ENCODE measurements at places on chromosomes 1 and 21.

DNA sequence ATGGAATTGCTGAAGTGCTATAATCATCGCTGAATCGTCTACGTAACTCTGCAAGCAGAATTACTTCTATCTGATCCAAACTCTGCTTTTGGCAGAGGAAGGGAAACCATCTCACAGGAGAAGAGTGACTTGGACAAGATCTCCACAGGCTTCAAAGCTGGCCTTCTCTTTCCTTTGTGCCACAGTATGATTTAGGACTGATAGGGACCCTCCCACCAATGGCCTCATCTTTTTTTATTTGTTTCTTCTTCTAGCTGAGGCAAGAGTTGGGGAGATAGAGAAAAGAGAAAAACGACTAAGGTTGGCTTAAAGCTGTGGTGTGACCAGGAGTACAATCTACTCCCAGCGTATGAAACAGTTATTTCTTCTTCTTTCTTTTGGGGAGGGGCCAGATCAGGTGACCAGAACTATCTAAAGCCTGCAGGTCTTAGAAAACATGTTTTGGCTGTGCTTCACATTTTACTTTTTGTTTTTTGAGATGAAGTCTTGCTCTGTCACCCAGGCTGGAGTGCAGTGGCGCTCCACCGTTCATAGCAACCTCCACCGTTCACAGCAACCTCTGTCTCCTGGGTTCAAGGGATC is 35.0 kb downstream of the ZNF496 start:
- DNase-seq: no peak

- no peak for DNase-seq
Measured at GRCh38 chr1:86551305-86551704, 4.4 kb downstream of the CLCA4 start.

DNA sequence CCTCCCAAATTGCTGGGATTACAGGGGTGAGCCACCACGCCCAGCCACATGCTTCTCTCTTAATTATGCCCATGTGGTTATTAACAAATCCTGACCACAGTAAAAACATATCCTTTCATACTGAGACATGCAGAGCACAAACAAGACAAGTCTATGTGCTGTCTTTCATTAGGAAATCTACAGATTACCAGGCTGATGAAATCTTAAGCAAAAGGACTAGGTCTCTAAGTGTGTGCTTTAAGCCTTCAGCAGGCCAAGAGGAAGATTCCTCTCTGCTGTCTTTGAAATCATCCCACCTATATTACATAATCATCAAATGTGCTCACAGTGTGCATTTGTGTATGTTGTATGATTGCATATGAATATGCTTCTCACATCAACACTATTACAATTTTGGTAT is 419.3 kb downstream of the KCTD3 start:
- DNase-seq: no peak

- no peak for DNase-seq
Measured at GRCh38 chr1:51576923-51577322, 40.0 kb upstream of the OSBPL9 start.

DNA sequence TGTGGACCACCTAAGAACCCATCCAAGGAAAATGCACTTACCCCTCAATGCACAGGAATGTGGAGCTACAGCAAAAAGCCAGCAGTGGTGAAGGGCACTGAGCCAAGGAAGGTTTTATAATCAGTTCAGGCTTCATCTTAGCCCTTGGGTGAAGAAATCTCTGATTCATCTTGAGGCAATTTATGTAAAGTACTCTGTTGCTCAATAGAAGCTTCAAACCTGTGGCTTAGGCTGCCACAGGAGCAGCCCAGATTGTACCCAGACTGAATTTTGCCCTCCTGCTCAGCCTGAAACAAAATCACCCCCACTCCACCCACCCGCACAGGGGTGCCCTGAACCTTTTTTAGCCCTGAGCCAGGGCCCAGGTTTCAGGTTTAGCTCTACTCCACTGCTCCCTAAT is at the start of gene S100A12:
Gene S100A12 (minus strand): TSS at position 111 of the 400 bp plus-strand sequence. CDS start 1,029 bp downstream, outside the sequence.
- no peak for DNase-seq

DNA sequence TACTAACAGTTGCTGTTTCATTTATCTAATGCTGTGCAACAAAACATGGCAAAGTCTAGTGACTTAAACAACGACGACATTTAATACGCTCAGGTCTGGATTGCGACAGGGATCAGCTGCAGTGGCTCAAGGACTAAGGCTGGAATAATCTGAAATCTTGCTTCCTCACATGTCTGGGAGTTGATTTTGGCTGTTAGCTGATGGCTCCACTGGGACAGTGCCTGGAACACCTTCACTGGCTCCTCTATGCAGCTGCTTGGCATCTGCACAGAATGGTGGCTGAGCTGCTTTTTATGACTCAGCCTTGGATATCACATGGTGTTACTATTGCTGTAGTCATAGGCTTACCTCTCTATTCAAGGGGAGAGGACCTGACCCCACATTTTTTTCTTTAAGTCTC is 24.0 kb upstream of the BTG3 start:
- no peak for DNase-seq

DNA sequence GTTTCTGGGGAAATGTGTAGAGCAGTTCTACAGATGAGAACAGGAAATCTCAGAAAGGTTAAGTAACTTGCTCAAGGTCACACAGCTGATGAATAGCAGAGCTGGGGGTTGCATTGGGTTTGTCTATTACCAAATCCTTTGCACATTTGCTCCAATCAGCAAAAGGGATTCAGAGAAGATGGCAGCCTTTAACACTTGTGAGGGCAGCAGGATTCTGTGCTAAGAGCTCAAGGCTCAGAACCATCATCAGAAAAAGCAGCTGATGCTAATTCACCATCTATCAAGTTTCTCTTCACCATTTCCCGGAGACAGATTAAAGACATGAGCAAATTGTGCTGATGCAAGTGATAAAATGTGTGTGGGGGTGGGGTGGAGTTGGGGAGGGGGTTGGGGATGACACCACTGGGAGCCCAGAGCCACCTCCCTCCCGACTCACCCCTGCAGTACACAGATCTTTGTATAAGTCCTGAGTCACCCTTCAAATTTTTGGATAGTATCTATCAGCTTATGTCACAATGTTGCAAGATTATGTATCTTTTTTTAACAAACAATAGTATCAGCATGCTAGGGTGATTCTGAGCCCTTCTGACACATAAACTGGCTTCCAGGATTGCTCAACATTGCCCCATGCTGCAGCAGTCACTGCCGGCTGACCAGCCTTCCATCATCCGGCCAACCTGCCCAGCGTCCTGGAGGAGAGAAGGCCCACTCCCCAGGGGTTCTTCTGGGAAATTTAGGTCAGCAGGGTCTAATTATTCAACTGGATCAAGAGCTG is 2.8 kb upstream of the SPSB1 start:
- peak; percentile 48 for DNase-seq

DNA sequence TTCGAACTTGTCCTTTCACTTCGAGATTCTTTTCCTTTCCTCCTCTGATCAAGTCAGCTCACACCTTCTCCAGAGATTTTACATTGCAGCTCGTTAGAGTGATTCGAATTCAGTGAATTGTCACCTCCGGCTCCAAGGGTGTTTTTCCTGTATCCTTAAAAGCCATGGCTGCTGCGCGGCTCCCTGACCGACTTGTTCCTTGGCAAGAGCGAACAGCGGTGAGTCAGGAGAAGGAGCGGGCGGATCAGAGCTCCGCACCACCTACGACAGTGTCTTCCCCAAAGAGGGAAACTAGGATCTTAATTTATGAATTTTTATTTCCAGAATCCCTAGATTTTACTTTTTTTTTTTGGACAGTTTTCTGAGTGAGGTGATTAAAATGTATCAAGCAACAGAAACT is 204.4 kb upstream of the ADGRL2 start:
- DNase-seq: no peak

GRCh38 chr21:42525029-42525581 is 11.5 kb downstream of the SLC37A1 start:
- no peak for DNase-seq

DNA sequence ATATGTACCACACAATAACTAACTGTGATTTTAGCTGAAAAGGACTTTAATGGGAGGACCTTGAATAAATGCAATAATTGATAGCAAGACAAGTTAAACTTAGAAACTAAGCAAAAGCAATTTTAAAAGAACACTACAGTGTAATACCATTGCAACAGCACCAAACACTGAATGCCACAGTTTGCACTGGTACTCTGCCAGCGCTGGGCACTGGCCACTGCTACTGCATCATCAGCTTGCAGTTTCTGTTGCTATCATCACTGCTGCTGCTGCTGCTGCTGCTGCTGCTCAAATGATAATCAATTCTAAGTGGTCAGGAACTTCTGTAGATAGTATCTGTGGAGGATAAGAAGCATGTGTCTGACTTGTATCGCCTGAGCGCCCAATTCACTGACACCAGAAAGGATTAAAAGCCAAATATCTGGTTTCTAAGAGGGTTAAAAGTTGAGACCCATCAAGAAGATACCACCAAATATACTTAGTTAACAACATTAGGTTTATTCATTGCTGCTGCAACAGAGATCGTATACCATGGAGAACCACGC is 306.9 kb downstream of the LRRC40 start:
- no peak for DNase-seq

GRCh38 chr1:190908691-190909090 is 431.0 kb upstream of the BRINP3 start:
- DNase-seq: no peak

GRCh38 chr1:236021424-236022135 is 43.3 kb downstream of the NID1 start:
- no peak for DNase-seq

GRCh38 chr1:11704194-11704529 is 12.7 kb downstream of the DRAXIN start:
- no peak for DNase-seq

GRCh38 chr1:209428241-209428921 is 155.1 kb upstream of the CAMK1G start:
- no peak for DNase-seq

DNA sequence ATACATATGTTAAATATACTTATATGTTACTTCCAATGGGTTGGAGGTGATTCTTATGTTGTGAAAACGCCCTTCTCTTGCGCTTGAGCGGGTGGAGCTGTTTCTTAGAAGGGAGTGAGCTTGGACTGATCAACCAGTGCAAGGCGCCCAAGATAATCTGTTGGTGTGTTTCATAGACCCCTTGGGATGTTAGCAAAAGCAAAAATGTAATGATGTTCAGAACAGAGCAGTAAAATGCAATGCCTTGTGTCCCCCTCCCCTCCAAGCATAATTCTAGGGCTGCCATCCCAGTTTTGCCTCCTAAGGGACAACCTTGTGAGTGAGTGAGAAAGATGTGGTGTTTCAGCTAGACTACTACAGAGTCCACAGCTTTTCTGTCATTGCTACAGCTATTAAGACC is 6.2 kb upstream of the CD34 start:
- DNase-seq: no peak

DNA sequence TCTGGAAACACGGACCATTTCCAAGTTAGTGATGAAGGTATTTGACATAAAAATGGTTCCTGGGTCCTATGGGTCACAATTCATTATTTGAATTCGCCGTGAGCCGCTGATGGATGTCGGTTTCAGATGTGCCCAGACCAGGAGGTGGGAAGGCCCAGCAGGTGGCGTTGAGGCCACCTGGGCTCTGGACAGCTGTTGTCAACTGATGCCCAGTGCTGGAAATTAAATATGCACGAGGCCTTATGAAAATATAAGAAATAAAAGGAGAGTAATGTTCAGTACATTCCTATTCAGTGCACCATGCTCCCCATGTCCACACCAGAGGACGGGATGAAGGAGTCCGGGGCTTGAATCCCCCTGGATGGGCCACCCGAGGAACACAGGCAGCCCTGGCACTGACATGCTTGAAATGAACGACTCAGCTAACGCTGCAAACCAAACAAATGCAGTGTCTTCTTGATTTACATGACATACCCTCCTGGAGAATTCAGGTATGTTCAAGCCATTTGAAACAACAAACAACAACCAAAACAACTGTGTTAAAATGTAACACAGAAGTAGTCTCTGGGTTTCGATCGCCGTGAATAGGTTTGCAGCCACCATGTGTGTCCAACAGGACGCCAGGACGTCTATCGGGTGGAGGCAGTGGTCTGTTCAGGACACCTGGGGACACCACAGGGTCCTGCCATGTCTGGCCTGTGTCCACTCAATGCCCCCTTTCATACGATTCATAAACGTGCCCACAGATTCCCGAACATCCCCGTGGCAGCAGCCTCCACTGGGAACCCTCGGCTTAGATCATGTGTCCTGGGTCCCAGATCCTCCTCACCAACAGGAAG is 6.1 kb downstream of the TFF3 start:
- DNase-seq: no peak

DNA sequence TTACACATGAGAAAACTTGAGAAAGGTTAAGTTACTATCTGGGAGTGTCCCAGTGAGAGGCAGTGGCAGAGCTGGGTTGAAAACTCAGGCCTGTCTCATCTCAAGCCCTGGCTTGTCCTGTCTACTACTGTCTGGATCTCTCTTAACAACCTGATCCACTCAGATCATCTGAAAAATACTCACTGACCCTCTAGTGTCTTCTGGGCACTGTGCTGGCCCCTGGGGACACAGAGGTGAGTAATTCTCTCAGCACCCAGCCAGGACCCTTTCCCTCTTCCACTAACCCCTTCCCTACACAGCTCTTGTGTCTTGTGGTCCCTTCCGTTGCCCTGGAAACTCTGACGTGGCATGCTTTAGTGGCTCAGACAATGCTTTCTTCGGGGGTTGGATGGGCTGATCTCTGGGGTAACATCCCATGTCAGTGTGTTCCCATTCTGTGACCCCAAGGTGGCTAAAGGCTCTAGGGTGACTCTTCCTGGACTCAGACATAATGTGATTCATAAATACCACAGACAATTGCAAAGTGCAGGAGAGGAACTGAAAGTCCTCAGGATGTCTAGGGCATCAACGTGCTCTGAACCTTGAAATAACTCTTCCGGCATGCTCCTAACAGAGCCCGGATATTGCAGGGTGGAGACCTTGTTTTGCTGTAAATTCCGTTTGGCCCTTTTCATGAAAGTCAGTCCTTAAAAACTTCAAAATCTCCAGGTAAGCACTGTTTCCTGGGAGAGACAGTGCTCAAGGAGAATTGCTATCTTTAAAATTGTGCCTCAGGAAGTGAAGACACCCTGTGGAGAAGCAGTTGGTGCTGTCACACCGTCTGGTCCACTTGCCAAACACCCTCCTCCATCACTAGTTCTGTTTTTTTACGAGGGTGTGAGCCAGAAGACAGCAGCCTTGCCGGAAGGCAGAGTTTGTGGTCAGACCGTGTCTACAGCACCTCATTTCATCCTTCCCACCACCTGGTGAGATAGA is 4.0 kb downstream of the SHISAL2A start:
- DNase-seq: peak; percentile 90

DNA sequence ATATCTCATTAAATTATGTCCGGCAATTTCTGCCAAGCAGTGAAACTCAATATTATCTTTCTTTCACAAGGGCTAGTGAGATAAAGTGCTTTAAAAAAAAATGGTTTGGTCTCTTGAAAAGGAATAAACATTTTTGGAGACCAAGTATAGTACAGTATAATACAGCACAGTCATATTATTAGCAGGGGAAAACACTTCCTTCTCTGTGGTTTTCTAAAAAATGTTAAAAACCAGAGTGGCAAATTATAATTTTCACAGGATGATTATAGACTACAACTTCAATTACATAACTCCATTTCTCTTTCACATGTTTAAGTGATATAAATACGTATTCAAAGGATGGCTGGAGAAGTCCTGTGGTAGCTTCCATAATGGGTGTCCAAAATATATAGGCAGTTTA is 170.3 kb upstream of the DMRTA2 start:
- DNase-seq: no peak

- DNase-seq: no peak
Measured at GRCh38 chr1:93506126-93506525, 58.2 kb downstream of the FNBP1L start.

GRCh38 chr1:116390195-116390594 is 17.2 kb downstream of the ATP1A1 start:
- peak; percentile 39 for DNase-seq

- DNase-seq: no peak
Measured at GRCh38 chr21:36966821-36967768, 626 bp upstream of the HLCS start.

- no peak for DNase-seq
Measured at GRCh38 chr1:208139434-208140045, 104.6 kb downstream of the PLXNA2 start.

All from CD4-positive, alpha-beta T cell treated with Interleukin-15 for 1 hour (primary cell).